CD4-positive, alpha-beta T cell treated with Interleukin-21 for 1 hour (primary cell): ENCODE measurements at places on chromosomes 3 and 15.
A peak's percentile ranks its signal among the peaks of the same experiment; 100 is the strongest.

DNA sequence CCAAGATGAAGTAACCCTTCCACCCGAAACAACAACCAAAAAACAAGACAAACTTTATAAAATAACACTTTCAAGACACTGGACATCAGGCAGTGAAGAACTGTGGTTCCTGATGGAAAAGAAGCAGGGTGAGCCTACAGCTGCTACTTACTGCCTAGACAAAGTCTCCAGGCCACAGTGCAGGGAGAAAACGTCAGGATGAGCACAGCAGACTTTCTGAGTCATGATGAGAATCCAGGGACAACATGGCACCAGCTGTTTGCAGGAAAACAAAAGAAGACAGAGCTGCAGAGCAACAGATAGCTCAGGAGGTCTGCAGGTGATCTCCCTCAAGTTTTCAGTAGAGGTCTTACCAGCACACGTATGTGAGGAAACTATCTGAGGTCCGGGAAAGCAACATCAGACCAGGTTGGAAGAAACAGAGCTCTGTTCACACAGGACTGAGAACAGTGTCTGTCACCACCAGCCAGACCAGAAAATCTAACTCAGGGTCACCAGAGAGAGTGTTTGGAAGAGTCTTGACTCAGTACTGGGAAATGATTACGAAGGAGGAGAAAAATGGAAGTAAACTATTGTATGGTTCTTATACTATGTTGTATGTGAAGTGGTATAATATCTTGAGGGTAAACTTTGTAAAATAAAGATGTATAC is 108.9 kb downstream of the ANO10 start:
- DNase-seq: no peak

GRCh38 chr3:69500604-69501003 is 114.7 kb upstream of the FRMD4B start:
- peak; percentile 1 for DNase-seq

GRCh38 chr15:101371081-101371480 is 76.0 kb upstream of the SNRPA1 start:
- DNase-seq: no peak

- peak; percentile 51 for DNase-seq
Observed at GRCh38 chr3:100209948-100210771, 50.6 kb upstream of the TBC1D23 start.
